ENCODE measurements at places on chromosomes 6 and 20.

GRCh38 chr6:168634541-168635328 lies 193.8 kb downstream of the SMOC2 start:
- DNase-seq: no peak

DNA sequence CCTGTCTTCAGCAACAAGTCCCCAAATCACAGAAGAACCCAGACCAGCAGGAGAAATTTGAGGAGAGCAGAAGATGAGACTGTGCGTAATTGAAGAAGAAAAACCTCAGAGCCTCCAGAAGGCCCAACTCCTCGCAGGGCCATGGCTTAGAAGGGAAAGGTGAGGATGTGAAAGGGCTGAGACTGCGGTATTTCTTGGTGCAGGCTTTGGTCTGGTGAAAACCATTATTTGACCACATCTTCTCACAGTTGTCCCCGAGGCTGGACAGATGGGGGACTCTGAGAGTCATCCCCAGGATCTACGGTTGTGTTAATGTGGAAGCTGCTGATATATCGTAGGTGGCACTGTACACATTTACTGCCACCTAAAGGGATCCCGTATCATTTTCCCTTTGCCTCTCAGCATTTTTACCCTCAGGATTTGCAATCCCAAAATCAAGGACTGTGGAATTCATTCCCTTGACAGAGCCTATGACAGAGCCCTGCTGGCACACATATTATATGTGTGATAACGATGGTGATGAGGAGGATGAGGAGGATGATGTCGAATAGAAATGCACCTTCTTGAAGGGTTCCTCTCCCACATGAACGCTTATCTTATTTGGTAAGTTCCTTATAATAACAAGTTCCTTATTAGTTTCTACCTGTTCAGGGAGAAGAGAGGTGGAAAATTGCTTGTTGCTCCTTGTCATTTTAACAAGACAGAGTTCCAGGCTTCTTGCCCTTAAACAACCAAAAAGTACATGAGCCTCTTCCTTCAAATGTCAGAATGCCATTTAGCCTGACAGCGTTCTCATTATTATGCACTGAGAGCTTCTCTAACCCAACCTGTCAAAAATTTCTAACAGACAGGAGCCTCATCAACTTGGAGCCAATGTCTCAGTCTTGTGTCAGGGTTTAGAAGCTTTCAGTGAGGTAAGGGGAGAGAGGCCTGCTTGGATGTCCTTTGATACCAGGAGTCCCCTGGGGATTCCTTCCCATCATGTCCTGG lies 135.8 kb downstream of the PXDC1 start:
- DNase-seq: no peak

- DNase-seq: peak; percentile 58
Measured at GRCh38 chr6:42726485-42727086, 4.2 kb upstream of the PRPH2 start.

- DNase-seq: no peak
Measured at GRCh38 chr20:41701588-41702348, 83.6 kb upstream of the CHD6 start.

- DNase-seq: no peak
Measured at GRCh38 chr6:137339929-137340559, 120.9 kb upstream of the IFNGR1 start.

All from stimulated activated CD8-positive, alpha-beta memory T cell treated with anti-CD3 and anti-CD28 coated beads, Interleukin-12 subunit alpha, Interleukin-12 subunit beta, amount 100 ng/mL, for 1 hour (primary cell).